ENCODE measurements at places on chromosomes 2 and 18. TPM values are rescaled to one million over a fixed set of nuclear protein-coding genes. Genes with fewer than 3 reads are reported as not detected.

The AAMP gene
- total RNA-seq = 87.1 TPM

The CDK15 gene
- total RNA-seq = not detected

- no peaks in the 10 kb centered on the region for H3K27me3 ChIP-seq
- no peaks in the 10 kb centered on the region for H3K36me3 ChIP-seq
- H3K4me3 ChIP-seq = no peak overlapping the region
- peaks cover 50% of the 10 kb centered on the region for H3K4me1 ChIP-seq
Measured at GRCh38 chr2:36464006-36464721, 108.6 kb downstream of the CRIM1 start.

GRCh38 chr2:1599301-1600085, 144.8 kb downstream of the PXDN start:
- H3K36me3 ChIP-seq = no peaks in the 10 kb centered on the region
- DNase-seq = no peak
- no peak overlapping the region for H3K4me3 ChIP-seq

- no peak overlapping the region for H3K4me3 ChIP-seq
- H3K4me1 ChIP-seq = no peaks in the 10 kb centered on the region
- no peaks in the 10 kb centered on the region for H3K36me3 ChIP-seq
Measured at GRCh38 chr2:217695033-217695520, 307.7 kb downstream of the TNS1 start.

GRCh38 chr2:6880200-6880733, 2.7 kb downstream of the RSAD2 start:
- peak overlapping the region; percentile 10 for H3K27ac ChIP-seq
- no peaks in the 10 kb centered on the region for H3K36me3 ChIP-seq

GRCh38 chr18:79611040-79611681, 68.4 kb upstream of the CTDP1 start:
- no peak overlapping the region for H3K4me3 ChIP-seq
- H3K4me1 ChIP-seq = no peaks in the 10 kb centered on the region
- no peak overlapping the region for H3K27ac ChIP-seq
- peaks cover 5% of the 10 kb centered on the region for H3K27me3 ChIP-seq

GRCh38 chr2:241110607-241111439, 8.7 kb upstream of the MTERF4 start:
- no peaks in the 10 kb centered on the region for H3K36me3 ChIP-seq
- no peaks in the 10 kb centered on the region for H3K4me1 ChIP-seq
- no peaks in the 10 kb centered on the region for H3K27me3 ChIP-seq
- H3K4me3 ChIP-seq = no peak overlapping the region
- DNase-seq = no peak

The SERPINB3 gene
- total RNA-seq = not detected

- H3K27ac ChIP-seq = peak within 1 kb of the TSS; percentile 98
- peak within 1 kb of the TSS; percentile 82 for H3K4me3 ChIP-seq
- peaks cover 50% of the 10 kb centered on the region for H3K4me1 ChIP-seq
- H3K27me3 ChIP-seq = no peaks in the 10 kb centered on the region
Measured at GRCh38 chr2:156435718-156436496, at the start of gene GPD2. Gene GPD2, plus strand, starts transcription at chr2:156436379. Its CDS starts 39,727 bp downstream, at chr2:156476106.

DNA sequence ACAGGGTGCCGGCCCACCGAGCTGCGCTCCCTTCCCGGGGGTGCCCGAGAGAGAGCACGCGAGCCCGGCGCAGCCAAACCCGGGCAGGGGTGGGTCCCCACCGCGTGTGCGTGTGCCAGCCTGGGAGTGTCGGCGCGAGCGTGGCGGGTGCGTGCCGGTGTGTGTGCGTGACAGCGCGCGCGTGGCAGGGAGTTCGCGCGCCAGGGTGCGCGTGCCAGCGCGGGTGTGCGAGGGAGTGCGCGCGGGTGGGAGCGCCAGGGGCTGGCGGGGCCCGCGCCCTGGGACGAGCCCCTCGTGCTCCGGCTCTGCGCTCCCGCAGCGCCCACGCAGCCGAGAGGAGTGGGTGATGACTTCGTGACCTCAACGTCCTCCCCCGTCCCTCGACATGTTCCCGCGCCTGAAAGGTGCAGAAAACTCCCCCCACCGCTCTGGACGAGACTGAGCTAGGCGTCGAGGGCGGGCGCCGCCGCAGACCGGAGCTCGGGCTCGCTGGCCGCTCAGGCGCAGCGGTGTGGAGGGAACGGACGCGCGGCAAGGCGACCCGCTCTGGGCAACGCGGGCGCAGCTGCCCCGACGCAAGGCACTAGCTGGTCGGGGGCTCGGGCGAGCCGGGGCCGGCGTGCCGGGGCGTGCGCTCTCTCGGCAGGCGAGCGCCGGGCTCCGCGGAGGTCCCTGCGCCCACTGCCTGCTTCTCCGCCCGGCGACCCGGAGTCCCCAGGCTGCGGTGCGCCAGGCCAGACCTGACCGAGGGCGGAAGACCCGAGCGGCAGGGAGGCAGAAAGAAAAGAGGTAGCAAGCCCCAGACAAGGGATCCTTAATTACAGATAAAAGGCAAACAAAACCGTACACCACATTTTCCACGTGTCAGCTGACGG, 582.8 kb downstream of the ZEB2 start:
- peak overlapping the region; percentile 59 for H3K4me3 ChIP-seq
- no peaks in the 10 kb centered on the region for H3K27me3 ChIP-seq
- peaks cover 9% of the 10 kb centered on the region for H3K4me1 ChIP-seq
- no peaks in the 10 kb centered on the region for H3K36me3 ChIP-seq

The SOX11 gene
- not detected for total RNA-seq

The GALNT13 gene
- total RNA-seq = not detected

DNA sequence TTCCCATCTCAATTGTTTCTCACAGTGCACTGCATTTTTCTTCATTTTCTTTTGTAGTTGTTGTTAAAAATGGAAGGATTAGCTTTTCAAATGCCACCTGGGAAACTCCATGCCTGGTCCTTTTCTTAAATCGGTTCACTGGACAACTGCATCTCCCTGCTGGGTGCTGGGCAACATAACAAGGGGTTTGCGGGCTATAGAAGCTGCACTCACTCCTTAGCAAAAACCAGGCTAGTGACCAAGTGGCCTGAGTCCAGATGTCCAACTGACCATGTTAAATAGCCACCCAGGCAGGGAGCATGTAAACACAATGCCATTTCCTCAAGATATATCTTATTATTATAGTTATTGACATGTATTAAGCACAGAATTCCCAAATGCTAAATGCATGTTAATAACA, 264.9 kb downstream of the ICOS start:
- no peak overlapping the region for H3K4me3 ChIP-seq
- H3K27me3 ChIP-seq = no peaks in the 10 kb centered on the region
- no peaks in the 10 kb centered on the region for H3K4me1 ChIP-seq
- no peak overlapping the region for H3K27ac ChIP-seq
- H3K36me3 ChIP-seq = no peaks in the 10 kb centered on the region

The DUSP19 gene
- 5.9 TPM for total RNA-seq

The KLF11 gene
- 12.0 TPM for total RNA-seq

GRCh38 chr2:225598426-225598825, 198.9 kb downstream of the NYAP2 start:
- H3K36me3 ChIP-seq = no peaks in the 10 kb centered on the region
- DNase-seq = no peak
- H3K27me3 ChIP-seq = no peaks in the 10 kb centered on the region
- H3K27ac ChIP-seq = no peak overlapping the region

DNA sequence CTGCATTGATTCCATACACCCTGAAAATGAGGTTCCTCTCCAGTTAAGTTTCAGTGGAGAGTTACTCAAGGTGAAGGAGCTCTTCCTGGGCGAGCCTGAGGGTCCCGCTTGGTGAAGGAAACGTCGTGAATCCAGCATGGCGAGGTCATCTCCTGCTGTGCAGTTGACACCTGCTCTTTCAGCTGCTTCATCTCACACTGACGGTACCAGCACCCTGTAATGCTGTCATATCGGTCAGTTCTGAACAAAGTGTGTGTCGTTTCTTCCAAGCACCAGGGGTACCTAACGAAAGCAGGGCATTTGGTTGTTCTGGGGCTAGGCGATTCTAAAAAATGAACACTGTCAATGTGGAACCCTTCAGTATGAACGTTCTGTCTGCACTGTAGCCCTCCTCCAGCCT, 52.6 kb downstream of the ITGB1BP1 start:
- no peak overlapping the region for H3K4me3 ChIP-seq
- no peaks in the 10 kb centered on the region for H3K27me3 ChIP-seq
- DNase-seq = no peak

DNA sequence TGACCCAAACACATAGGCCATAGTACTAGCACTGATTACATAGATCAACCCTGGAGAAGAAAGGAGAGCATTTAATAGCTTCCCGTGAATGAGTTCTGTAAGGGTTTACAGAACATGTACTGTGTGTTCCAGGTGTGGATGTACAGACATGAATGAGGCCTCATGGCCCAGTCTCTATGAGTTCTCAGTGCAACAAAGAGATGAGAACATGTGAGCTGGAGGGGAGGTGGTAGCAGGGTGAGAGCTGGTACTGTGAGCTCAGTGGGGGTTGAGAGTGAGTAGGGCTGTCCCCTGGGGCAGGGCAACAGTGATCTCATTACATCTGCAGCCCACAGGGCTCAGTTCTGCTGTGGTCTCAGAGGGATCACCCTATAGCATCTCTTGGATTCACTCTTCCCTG, 42.6 kb upstream of the SPRED2 start:
- H3K4me1 ChIP-seq = no peaks in the 10 kb centered on the region
- no peak overlapping the region for H3K4me3 ChIP-seq
- H3K27ac ChIP-seq = no peak overlapping the region
- H3K36me3 ChIP-seq = no peaks in the 10 kb centered on the region
- DNase-seq = no peak
- H3K27me3 ChIP-seq = no peaks in the 10 kb centered on the region

GRCh38 chr18:14945286-14945685, 197.3 kb downstream of the ANKRD30B start:
- no peaks in the 10 kb centered on the region for H3K36me3 ChIP-seq
- DNase-seq = no peak
- H3K4me1 ChIP-seq = peaks cover 9% of the 10 kb centered on the region
- no peak overlapping the region for H3K4me3 ChIP-seq

The RTKN gene
- total RNA-seq = 6.1 TPM

The ELOA2 gene
- total RNA-seq = 0.15 TPM

The TBR1 gene
- not detected for total RNA-seq

The CYRIA gene
- 8.0 TPM for total RNA-seq

DNA sequence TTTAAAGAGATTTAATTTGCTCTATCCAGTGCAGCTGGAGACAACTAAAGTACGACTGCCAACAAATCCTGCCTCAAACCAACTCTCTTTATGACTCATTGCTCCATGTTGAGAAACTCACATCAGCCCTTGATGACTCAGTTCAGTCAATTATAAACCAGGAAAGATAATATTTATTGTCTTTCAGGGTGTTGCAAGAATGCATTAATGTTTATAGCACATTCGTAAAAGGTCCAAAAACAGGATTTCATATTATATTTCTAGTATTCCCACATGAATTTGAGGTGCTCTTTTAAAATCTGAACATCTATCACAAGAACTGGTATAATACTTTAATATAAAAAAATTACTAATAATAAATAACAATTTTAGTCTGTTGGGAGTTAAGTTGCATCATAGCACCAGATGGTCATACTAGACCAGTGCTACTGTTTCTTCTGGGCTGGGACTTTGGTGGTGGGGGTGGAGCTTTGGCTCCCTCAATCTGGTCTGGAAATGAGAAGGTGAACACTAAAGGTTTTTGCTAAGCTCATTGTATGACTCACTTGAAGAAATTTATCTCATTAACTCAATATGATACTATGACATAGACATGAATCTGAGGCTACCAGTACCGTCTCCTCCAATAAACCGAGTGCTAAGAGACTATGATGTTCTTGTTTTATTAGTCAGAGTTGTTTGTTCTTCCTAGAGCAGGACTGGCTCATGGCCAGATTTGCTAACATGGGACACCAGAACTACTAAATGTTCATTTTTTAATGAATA, 26.6 kb upstream of the MAP3K20 start:
- H3K27me3 ChIP-seq = no peaks in the 10 kb centered on the region
- H3K27ac ChIP-seq = peak overlapping the region; percentile 87
- no peaks in the 10 kb centered on the region for H3K36me3 ChIP-seq
- DNase-seq = peak; percentile 86

DNA sequence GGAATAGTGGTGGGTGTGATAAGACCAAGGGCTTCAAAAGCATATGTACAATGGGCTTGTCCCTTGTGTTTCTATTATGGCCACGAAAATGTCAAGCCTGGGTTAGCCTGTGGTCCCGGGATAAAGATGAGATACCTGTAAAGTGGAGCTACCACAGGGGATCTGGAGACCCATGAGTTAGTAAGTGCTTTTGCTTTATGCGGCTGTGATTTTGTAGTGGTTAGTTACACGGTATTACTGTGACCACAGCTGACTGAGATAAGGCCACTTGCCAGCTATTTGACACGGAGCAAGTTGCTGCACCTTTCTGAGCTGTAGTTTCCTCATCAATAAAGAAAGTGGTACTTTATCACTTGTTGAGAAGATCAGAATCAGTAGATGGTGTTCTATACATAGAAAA, 99.3 kb downstream of the PRELID3A start:
- H3K27ac ChIP-seq = no peak overlapping the region
- no peak overlapping the region for H3K4me3 ChIP-seq
- DNase-seq = no peak
- H3K36me3 ChIP-seq = no peaks in the 10 kb centered on the region
- H3K4me1 ChIP-seq = no peaks in the 10 kb centered on the region

The REG3A gene
- total RNA-seq = not detected

DNA sequence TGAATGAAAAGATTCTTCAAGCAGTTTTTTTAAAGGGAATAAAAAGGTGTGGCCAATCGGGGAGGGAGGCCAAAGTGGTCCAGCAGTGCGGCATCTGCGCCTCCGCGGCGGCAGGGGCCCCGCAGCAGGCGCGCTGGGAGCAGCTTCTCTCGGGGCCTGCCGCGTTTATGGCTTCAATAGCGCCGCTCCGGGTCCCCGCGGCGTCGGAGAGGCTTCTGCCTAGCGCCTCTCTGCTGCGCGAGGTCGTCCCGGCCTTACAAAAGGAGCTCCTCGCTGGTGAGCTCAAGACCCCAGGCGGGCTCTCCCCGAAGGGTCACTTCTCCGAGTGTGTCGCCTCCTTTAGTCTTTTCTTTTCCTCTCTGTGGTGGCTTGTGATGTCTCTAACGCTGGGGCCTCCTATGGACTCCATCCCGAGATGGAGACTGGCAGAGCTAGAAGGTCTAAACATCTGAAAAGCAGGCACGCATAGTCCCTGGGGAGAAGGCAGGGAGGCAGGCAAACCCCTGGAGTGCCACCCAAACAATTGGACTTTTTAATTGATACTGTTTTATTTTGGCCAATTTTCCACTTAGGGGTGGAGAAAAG, 67.1 kb downstream of the SUMO1 start:
- no peak overlapping the region for H3K27ac ChIP-seq
- no peaks in the 10 kb centered on the region for H3K36me3 ChIP-seq
- H3K4me1 ChIP-seq = no peaks in the 10 kb centered on the region
- no peak overlapping the region for H3K4me3 ChIP-seq
- H3K27me3 ChIP-seq = no peaks in the 10 kb centered on the region

The GCA gene
- total RNA-seq = 5.0 TPM

DNA sequence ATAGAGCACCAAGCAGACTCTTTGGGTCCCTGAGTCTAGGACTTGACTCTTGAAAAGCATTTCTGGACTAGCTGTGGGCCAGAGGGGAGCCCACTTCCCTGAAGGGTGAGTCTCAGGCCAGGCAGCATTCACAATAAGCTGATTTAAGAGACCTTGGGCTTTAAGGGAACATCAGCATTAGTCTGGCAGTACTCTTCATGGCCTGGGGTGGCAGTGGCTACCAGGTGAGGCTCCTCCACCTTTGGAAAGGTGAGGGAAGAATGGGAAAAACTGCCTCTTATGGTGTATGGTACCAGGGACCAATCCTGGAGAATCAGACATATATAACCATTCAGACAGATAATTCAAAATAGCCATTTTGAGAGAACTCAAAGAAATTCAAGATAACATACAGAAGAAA, 599.9 kb upstream of the POU3F3 start:
- no peak for DNase-seq
- no peaks in the 10 kb centered on the region for H3K27me3 ChIP-seq
- H3K27ac ChIP-seq = no peak overlapping the region
- H3K36me3 ChIP-seq = no peaks in the 10 kb centered on the region

Data from gastrocnemius medialis (tissue), 4 donors.